ENCODE measurements at places on chromosomes 3 and 15.

DNA sequence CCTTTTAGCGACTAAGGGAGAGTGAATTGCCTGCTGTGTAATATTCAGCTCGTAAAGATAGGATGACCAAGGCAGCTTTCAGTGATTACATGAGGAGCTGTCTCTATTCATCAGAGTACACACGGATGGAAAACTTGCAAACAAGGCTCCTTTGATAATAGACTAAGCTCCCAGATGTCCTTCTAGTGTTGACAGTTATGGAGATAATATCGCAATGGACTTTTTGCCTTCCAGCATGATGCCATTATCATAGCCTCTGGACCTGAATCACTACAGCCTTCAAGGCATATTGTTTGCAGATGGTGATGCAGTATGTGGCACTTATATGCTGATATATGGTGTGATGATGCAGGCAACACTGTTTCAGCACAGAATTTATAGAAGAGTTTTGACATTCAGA lies 93.9 kb downstream of the ECT2 start:
- DNase-seq, result no peak

DNA sequence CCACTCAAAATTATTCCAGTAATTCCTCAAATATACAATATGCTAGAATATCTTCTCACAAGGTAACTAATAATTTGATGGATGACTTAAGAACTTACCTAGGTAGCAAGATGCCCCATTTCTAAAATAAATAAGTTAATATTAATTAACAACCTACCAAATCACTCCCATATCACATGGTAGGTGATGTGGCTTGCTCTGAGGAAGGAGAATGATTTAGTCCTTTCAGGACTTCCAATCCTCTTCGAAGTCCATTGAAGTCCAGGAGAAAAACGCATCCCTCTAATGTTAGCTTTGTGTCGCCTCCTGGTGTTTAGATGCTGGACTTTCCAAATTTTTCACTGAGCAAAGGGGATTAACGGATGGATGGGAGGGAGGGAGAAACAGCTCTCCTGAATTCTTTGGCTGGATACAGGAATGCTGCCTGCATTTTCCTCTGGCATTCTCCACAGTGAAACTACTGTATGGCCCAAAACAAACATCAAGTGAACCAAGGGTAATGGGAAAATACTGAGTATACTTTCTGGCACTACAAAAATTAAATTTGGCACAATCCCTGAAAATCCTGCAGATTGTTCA lies 58.6 kb downstream of the PRICKLE2 start:
- DNase-seq, result no peak

DNA sequence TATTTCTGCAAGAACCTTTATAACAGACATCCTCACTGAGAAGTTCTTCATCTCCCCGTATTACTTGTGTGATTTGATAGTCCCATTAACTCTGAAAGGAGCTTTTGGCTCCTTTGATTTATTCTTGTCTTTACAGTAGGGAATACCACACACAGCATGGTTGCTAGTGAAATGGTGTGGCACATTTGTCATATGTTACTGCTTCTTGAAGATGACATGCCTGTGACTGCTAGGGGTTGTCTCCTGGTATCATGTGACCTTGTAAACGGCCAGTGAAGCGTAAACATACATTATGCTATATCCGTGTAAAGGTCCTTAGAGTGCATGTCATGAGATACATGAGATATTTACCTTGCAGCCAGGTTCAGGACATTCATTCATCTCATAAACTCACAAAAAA lies 197.9 kb downstream of the RYR3 start:
- no peak for DNase-seq

DNA sequence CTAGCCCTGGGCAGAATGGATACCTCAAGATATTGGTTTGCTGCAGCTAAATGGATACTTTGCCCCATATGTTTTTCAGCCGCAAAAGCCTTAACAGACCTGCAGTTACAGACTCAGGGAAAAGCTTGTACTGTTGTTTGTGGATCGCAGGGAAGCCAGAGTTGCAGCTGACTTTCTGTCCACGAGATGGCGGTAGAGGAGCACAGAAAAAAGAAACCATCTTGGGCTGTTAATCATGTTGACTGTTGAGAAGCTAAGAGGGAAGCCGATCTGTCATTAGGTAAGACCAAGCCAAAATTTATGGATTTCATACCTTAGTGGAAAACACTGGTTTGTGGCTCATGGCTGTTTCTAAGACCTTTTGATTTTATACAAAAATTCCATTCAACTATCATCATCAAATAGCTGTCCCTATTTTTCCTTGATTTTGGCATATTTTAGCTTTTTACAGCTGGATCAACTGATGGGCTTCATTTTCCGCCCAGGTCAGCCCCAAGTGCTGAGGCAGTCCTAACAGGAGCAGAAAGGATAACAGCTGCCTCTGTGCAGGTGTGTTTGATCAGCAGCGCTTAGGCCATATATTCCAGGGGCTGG lies 205.7 kb upstream of the ZPLD1 start:
- DNase-seq, result peak; percentile 57

DNA sequence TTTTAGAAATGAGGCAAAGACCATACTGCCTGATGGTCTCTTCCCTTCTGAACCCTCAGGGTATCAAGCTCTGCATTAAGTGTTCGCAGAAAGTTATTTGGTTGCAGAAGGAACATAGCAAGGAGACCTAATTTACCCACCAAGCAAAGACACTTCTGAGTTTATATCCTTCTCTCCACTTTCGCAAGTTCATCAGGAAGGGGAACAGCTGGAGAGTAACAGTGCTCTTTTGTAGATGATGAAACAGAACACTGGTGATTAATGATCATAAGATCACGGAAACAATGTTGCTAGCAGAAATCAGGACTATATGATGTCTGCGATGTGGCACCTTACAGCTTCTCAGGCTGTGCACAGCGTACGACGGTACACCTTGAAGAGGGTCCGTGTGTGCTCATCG lies 62.1 kb downstream of the NCEH1 start:
- DNase-seq, result no peak

DNA sequence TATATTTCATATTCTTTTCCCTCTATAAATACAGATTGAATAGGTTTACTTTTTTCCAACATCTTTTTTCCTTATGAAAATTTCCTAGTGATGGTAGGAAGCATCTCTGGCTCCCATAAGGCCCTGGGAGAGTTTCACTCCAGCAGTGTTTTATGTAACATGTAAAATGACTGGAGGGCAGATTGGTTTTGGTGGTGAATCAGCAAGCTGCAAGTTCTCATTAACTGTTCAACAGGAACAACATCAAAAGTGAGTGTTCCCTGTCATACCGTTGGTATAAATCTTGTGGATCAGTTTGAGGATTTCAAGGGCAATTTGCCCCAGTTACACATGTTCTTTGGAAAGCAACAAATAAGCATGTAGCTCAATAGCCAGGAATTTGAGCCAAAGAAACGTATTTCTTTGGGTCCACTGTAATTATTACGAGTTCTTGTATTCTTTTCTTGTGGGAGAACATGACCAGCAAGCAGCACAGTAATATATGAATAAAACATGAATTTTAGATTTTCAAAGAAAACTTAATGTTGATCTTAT lies 345.7 kb downstream of the SV2B start:
- DNase-seq, result no peak

DNA sequence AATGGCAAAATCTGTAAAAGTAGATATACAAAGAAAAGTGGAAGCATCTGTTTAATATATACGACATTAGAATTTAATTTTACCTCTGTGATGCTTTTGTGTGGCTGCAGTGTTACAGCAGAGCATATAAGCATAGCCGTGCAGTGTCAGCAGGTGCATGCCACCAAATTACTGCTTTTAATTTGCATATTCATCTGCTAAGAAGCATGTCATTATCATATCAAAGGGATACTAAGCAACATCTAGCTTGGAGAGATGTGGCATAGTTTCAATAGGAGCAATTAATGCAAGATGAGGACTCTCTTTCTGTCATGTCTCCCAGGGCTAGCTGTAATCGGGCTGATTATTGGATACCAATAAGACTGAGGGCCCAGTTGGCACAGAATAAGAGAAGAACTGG lies 214.4 kb upstream of the SOX2 start:
- no peak for DNase-seq

DNA sequence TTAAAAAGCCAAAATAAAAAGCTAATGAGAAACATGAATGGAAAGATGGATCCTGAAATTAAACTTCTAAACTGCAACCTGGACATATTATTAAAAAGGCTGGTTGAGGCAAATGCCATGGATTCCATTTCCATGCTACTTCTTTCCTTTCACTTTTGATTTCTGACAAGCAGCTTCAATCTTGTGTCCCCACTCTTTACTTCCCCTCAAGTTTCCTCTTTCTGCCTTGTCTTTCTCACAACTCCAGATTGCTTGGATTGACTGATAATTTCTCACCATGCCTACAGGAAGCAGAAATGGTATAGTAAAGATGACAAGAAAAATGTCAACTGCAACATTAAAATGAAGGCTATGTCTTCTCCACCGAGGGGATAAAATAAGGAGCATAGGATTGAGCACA lies 1136.7 kb downstream of the TUSC7 start:
- no peak for DNase-seq

DNA sequence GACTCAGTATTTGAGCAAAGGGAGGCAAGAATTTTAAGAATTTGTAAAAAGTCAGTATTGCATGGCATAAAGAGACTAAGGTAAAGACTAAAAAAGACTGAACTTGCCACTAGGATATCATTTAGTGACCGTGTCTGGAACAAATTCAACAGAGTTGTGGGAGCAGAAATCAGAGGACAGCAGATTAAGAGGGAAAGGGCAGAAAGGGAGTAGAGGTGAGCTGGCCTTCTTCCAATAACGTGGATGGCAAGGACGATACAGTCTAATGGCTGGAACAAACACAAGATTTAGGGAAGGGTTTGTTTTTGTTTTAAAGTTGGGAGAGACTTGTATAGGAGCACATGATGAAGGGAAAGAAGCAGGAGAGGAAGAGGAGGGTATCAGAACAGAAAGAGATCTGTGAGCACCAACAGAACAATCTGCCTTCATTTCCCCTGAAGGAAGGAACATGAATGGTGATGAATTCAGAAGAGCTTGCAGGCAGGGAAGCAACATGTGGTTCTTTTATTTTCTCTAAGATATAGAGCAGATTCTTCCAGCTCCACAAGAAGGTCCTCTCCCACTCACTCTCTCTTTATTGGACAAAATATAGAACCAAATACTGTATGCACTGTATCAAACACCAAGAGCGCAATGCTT lies 8.6 kb downstream of the VGLL4 start:
- no peak for DNase-seq

GRCh38 chr3:172550347-172550943 lies 27.2 kb upstream of the TNFSF10 start:
- peak; percentile 78 for DNase-seq

- DNase-seq, result no peak
These were observed 9.1 kb upstream of the TICRR start for GRCh38 chr15:89566181-89566580.

- DNase-seq, result no peak
These were observed 49.7 kb upstream of the FBN1 start for GRCh38 chr15:48695088-48695826.

DNA sequence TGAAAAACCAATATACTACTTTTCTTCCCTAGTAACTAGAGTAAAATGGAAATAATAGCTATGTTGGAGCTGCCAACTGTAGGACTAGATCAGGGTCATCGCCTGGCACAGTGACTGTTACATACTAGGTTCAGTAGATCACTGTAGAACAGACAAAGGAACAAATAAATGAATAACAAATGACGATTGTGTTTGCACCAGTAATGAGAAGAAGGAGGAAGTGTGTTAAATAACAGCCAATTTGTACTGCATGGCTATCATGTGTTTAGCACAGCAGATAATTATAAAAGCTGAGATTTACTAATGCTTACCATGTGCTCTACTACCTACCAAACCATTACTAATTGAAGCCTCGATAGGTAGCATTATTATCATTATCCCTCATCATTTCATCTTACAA lies 85.3 kb upstream of the FXR1 start:
- no peak for DNase-seq

DNA sequence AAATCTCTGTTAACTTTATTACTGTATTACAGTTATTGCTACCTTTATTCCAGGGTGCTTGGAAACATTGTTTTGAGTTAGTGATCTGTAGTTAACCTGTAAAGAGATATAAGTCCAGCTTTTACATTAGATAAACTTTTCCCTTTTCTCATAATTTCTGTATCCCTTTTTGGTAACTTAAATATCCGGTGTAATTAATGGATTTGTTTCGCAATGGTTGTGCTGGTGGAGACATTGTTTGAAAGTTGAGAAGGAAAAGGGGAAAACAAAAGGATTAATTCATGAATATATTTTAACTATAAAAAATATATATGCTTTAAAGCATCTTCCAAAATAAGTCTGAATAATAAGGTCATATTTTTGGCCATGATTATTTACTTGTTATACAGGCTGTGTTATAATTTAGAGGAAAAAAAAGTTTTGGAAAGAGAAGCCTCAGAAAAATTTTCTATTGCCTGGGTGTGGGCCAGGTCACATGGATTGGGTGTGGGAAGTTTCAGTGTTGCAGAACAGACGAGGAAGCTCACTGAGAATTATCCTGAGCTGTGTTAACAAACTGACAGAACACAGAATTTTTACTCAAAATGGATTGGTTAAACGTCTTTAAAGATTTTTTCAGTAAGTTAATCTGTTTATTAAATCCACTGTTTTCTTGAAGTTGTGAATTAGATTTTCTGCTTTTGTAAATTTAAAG lies 27.7 kb upstream of the IL20RB start:
- no peak for DNase-seq

DNA sequence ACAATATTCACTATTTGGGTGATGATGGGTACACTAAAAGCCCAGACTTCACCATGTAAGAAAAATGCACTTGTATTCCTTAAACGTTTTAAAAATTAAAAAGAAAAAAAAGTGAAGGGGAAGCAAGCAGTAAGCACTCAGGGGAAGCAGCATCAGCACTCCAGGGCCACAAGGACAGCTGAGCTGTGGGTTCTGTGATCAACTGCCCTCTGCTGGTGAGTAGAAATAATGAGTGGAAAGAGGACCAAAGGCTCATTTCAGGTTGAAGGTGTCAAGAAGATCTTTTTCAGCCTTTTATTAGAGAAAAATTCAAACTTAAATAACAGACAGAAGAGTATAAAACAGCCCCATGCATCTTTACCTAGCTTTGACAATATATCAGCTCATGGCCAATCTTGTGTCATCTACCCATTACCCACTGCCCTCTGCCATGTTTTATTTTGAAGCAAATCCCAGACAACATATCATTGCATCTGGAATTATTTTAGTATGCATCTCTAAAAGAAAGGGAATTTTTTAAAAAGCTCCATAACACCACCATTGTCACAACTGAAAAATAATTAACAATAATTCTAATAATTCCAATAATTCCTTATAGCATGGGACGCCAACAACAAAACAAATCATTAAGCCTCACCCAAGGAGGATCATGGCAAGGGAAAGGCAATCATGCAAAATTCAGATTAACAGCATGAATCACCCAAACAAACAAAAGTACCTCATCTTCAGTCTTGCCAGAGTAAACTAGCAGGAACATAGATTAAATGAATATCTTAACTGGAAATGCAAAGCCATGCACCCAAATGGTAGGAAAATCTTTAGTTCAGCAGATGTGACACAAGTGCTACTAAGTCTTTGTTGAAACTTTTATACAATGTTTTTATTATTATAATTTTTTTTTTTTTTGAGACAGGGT lies 42.5 kb downstream of the TAMM41 start:
- DNase-seq, result peak; percentile 9

- no peak for DNase-seq
These were observed 133.3 kb downstream of the ADAM10 start for GRCh38 chr15:58616171-58616570.

GRCh38 chr3:141386611-141387111 lies 18.4 kb downstream of the ZBTB38 start:
- DNase-seq, result no peak
